Activated effector memory CD4-positive, alpha-beta T cell treated with Interleukin-2 at 50 U/mL for 16 hours (primary cell): ENCODE measurements at places on chromosomes 6 and 20.
A peak's percentile ranks its signal among the peaks of the same experiment; 100 is the strongest.

DNA sequence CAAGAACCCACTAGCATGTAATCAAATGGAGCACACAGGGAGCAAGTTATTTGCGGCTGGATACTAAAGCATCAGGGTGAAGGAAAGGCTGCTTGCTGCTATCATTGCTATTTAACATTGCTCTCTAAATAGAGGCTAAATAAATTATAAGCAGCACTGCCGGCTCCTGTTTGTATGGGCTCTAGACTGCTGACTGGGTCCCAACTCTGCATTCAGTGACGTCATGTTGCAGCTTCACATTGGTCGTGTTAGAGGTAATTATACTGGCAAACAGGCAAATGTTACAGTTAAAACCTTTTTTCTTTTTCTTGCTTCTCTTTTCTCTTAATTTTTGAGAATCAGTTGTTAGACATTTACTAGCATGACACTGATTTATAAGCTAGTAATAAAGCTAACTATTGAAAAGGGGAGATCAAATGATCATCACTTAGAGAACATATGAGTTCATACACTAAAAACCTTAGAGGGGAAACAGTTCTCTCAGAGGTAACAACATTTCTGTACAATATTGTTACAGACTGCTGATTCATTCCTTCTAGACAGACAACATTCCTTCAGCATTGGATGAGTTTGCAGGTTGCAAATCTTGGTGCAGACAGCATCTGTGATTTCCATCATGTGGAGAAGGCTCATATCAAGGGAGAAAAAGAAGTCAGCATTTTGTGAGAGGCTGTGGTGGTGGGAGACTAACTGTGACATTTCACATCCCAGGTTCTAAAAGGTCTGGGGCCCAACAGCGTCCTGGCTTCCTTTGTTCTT lies 15.9 kb downstream of the RFPL4B start:
- DNase-seq = no peak

DNA sequence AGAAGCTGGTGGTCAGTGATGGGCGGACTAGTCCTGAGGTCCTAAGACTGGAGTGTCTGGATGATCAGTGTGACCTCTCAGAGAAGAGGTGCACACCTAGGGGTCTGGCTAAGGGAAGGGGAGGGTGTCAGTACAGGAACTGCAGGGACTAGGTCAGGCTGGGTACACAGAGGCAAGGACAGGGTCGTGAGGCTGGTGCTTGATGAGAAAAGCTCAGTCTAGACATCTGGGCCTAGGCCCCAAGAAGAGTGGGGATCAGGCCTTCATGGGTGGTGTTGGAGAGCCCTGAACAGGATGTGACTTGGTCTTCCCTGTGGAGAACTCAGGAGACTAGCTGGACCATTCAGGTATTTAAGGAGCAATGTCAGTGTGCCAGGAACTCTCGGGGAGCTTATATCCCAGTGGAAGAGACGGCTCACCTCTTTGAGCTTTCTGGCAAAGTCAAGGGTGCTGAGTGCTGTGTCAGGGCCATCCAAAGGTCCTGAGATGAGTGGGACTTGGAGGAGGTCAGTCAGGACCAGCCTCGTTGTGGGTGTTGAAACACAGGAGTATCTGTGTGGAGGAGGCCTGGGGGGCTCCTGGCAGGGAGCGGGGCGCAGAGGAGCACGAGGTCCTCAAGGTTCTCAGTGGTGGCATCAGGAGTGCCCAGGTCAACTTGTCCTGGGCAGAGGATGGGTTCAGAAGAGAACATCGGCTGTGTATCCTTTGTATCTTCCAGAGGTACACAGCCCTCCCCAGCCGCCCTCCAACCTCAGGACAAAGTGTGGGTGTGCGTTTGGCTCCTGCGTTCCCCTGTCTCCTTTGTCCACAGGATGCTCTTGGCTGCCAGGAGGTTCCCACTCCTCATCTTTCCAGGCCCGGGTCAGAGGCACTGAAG lies 13.3 kb upstream of the MYT1 start:
- no peak for DNase-seq

GRCh38 chr6:111737065-111737521 lies 131.4 kb upstream of the TRAF3IP2 start:
- no peak for DNase-seq

- DNase-seq = no peak
Observed at GRCh38 chr6:36823421-36824096, 15.7 kb downstream of the CPNE5 start.

GRCh38 chr6:131116755-131117360 lies 18.4 kb upstream of the AKAP7 start:
- no peak for DNase-seq

DNA sequence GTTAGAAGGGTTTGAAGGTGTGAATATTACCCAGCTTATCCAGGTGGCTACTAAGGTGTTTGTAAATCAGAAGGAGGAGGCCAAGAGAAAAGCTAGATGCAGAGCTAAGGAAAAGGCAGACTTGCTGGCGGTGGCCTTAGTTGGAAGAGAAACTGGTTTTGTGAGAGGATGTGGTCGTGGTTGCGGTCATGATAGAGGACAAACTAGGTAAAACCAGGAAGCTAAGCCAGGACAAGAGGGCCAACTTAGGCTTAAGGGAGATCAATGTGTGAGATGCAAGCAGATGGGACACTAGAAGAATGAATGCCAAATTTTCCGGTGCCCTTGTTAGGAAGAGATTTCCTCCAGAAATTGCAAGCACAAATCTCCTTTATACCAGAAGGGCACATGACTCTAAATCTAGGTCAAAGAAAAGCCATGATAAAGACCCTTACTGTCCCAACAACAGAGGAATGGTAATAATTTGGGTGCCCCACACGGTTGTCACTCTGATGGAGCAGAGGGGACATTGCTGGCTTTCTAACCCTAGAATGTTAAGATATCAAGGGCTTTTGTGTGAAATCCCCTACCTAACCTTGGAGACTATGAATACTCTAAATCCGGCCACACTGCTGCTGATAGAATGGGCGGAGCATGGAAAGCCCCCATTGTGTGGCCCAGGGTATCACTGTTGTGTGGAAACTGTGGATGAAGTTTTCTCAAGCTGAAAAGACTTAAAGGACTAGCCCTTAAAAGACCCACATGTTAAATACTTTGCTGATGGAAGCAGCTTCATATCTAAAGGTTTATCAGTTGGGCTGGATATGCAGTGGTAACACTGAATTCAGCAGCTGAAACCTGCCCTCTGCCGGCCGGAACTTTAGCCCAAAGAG lies 7.8 kb downstream of the IL22RA2 start:
- peak; percentile 43 for DNase-seq

DNA sequence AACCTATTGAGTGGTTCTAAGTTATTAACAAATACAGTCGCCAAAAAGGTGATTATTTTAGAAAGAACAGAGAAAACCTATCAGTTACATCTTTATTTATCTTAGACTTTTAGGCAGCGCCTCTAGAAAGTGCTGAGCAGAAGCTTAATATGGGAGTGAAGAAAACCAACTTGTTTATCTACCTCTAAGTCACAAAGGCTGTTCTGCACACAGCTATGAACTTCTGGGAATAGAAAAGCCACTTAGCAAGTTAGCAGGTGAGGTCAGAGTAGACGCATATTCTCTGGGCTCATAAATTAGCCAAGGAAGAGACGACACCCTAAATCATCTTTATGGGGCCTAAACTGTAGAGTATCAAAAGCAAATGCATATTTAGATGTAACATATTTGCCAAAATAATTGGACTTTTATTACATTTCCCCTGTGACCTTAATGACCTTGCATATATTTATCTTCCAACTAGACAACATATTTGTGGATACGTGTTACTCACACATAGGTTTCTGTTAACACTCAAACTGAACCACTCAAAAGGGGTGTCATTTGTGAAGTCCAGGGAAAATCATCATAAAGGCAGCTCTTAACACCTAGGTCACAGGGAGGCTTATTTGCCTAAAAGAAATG lies 267.1 kb downstream of the ADGB start:
- no peak for DNase-seq

DNA sequence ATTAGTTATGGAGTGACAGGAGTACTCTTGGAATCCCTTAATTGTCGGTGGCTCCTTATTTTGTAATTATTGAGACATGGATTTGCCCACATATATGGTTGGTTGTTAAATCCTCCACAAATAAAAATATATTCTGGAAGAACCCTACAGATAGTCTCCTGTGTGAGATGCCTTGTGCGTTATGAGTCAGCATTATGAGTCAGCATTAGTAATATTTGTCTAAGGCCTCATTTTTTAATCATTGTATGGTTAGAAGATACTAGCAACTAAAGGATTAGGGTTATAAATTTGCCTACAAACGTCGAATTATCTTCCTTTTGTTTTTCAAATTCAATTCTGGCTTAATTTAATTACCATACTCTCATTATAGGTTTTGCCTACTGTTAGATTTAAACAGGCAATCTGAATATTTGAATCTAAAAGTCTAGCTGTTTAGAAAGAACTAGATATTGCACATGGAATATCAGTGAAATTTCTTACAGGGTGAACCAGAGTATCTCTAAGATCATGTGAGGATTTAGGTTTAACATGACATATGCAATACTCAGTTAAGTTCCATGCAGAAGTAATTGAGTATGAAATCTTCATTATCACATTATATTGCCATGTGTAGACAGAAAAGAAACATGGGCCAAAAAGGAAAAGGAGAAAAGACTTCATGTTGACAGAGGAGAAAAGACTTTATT lies 5.9 kb downstream of the C6orf58 start:
- DNase-seq = no peak

DNA sequence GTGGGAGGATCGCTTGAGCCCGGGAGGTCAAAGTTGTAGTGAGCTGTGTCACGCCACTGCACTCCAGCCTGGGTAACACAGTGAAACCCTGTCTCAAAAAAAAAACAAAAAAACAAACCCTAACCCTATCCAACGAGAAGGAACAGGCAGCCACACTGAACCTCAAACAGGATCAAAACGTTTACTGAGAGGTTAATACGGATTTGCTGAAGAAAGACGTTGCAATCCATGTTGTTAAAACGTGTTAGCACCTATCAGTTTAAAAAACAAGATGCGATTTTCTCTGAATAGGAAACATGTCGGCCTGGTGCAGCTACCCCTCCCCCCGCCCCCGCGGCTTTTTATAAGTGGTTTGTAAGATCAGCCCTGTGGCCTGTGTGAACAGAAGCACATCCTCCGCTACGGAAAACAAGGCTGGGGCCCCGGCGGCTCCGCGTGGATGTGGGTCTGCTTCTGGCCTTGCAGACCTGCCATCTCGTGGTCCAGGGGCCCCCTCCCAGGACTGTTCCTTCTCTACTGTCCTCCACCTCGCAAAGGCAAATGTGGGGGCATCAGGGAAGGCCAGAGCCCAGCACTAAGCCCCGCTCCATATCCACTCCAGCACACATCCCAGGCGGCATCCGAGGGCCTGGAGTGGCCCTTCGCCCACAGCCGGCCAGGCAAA lies 11.4 kb downstream of the SLC2A4RG start:
- peak; percentile 64 for DNase-seq

GRCh38 chr20:39533858-39534257 lies 571.7 kb downstream of the DHX35 start:
- DNase-seq = no peak

GRCh38 chr6:15399641-15400470 lies 154.0 kb downstream of the JARID2 start:
- DNase-seq = no peak

DNA sequence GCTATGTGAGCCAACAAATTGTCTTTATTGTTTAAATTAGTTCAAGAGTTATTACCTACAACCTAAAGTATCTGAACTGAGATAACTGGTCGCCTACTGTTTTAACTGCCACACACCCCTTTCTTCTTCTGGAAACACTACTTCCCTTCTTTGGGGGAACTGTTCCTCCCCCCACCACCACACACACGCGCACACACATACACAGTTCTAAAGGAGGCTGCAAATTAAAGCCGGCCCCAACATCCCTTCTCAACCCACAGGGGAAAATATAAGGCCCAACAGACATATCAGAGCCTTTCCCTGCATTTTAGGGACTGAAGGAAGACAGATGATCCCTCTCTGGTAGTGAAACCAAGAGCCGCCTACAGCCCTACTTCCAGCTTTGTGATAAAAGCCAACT lies 348.0 kb upstream of the JARID2 start:
- no peak for DNase-seq

DNA sequence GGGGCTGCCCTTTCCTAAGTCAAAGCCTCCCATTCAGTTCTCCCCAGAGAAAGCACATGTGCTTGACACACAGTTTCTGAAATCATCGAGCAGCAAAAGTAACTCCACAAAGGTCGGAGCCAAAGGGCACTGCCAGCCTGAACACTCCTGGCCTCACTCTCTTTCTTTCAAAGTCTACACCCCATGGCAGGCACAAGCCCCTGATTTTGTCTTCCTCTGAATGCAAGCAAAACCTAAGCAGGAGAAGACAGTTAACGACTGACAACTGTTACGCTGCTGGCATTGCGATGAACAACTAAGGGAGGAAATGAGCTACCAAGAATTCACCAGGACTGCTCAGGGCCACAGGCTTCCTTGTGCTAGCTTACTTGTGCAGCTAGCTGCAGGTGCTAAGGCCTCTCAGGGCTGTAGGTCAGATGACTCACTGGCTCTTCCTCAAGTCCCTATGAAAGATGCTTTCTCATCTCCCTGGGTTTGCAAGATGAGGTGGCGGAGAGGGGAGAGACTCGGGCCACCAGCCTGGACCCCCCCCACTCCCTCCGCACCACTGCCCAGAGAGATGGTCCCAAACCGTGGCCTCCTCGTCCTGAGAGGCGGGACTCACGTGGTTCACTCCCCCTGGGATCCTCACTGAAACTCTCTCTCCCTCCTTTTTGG lies 208.2 kb downstream of the DLL1 start:
- no peak for DNase-seq

- DNase-seq = no peak
Observed at GRCh38 chr6:140857739-140858380, 1274.9 kb upstream of the GJE1 start.

DNA sequence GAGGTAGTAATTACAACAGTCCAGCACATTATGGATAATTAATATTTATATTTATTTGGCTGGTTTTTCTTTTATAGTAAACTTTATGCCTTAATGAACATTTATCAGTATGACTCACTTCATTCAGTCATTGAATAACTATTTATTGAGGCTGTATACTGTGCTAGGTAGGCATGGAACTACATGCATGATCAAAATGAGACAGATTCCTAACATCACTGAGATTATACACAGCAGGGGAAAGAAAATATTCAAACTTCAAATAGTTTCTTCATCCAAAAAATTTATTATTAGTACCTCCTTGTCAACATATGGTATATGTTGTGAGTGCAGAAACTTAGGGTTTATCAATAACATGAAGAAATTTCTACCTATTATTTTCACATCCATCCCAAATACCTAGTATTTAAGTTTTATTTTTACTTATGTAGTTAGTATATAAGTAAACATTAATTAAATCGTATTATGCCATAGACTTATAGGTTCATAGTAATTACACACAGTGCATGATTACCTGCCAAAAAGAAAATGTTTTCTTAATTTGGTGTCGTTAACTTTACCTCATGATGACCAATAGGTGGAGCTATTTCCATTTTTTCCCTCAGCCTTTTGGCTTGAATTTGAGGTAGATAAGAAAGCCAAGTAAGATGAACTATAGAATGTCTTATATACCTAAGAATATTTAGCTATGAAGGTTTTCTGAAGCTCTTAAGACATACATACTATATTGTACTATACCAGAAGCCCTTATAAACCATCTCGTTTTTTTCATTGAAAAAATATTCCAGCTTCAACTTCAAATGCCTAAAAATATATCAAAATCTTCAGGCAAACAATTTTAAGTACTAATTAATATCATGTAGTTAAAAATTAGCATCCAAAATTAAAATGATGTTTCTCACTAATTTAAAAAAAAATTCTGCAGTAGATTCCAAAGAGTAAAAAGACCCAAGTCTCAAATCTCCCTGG lies 12.5 kb upstream of the TMEM30A start:
- DNase-seq = no peak
